LHCN-M2 (cell line): ENCODE measurements at places on chromosomes 7 and 10.
A peak's percentile ranks its signal among the peaks of the same experiment; 100 is the strongest.

- peak; percentile 85 for DNase-seq
These were observed 175.9 kb downstream of the CCDC71L start for GRCh38 chr7:106485031-106485551.

DNA sequence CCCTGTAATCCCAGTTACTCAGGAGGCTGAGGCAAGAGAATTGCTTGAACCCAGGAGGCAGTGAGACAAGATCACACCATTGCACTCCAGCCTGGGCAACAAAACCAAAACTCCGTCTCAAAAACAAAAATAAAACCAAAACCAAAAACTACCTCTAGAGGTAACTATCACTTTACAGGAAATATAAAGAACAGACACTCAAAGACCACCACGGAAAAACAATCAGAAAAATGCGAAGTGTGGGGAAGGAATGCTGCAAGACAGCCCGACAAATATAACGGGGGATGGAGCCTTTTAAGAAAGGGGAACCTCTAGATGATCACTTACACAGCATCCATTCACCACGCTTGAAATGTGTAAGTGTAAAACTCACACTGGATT, 4.3 kb downstream of the HNRNPF start:
- DNase-seq = no peak

DNA sequence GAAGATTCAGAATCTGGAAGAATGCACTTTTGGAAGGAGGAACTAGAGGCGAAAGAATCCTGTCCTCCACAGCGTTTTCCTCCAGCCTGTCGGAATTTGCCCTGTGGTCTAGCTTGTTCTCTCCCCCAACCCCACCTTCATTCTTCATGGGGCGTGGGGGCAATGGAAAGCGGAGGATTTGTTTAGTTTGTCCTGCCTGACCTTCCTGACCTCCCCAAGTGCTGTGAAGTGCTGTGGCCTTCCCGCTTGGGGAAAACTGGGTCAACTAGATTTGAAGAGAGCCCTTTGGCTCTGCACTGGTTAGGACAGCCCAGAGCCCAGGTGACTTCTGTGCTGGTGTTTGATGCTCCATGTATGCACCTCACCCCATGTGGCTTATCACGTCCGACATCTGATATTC, 49.1 kb downstream of the GATA3 start:
- no peak for DNase-seq

DNA sequence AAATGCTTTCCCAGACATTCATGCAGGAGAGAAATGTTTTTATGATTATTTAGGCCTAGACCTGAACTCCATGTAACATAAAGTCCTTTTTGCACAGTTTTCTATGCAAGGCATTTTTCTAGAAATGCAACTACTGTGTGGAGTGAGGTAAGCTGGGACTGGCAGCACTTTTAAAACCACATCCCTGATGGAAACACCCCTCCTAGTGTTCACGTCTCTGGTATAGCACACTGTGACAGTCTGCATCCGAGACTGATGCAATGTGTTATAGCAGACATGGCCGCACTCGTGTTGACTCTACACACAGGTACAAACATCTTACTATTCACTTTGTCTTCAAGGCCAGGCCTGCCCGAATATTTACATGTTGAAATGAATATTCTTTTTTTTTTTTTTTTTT, 19.3 kb upstream of the ERCC6 start:
- no peak for DNase-seq

DNA sequence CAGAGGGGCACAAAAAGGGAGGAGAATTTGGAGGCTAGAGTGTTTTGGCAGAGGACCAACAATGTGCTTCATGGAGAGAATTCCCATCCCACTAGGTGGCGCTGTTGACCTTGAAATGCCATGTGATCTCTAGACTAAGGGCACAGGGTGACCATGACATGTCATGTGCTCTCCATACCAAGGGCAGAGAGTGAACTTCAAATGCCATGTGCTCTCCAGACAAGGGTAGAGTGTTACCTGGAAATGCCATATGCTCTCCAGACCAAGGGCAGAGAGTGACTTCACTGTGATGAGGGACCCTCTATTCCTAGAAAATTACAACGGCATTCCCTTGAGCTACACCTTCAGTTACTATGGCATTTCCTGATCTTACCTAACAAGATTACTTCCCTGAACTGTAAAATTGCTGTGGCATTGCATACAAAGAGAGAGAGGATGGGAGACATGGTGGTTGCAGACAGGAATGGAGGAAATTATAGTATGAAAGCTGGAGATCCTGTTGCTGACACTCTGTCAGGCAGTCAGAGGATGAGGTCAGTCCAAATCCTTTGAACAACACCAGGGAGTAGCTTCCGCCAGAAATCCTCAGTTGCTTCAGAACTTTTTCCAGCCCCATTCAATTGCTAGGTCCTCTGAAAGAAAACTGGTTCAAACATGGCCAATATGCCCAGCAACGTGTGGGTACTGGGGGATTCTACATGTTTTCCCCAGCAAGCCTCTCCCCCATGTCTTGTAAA, 60.9 kb upstream of the ACSM6 start:
- peak; percentile 74 for DNase-seq

- DNase-seq = no peak
These were observed 13.9 kb downstream of the GRB10 start for GRCh38 chr7:50768485-50769474.

GRCh38 chr10:130111113-130111851, 652 bp upstream of the C10orf143 start:
- peak; percentile 97 for DNase-seq
